Fibroblast of skin of left quadriceps (primary cell): ENCODE measurements at places on chromosomes 2 and 18.
A peak's percentile ranks its signal among the peaks of the same experiment; 100 is the strongest.

DNA sequence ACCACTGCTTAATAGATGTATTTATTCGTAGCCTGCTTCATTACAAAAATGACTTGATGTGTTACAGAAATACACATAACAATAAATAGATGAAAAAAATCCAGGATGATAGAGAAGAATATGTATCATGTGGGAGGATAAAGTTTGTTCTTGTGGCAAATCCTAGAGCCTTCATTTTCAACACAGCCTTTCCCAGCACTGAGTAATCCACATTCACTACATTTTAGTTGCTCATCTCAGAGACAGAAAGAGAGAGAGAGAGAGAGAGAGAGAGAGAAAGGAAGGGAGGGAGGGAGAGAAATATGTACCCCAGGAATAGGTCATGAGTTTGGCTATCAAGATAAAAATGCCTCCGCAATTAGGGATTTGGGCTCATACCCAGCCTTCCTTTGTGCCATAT lies 144.3 kb downstream of the RBMS1 start:
- no peak for DNase-seq

DNA sequence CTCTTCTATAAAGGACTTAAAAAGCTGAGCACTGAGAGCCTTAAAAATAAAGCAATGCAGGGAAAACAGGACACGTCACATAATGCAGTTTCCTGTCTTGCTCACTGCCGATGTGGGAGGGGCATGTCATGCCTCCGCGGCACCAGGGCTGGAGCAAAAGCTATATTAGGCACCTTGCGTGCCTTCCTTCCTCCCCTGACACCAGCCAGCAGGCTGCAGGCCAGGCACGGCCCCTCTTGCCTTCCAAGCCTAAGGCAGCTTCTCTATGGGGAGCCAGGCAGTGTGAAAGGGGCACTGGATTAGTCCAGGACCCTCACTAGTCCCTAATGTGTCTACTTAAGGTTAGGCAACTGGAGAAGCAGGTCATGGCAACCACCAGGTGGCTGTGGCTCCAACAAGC lies 26.3 kb downstream of the MRPL35 start:
- no peak for DNase-seq

DNA sequence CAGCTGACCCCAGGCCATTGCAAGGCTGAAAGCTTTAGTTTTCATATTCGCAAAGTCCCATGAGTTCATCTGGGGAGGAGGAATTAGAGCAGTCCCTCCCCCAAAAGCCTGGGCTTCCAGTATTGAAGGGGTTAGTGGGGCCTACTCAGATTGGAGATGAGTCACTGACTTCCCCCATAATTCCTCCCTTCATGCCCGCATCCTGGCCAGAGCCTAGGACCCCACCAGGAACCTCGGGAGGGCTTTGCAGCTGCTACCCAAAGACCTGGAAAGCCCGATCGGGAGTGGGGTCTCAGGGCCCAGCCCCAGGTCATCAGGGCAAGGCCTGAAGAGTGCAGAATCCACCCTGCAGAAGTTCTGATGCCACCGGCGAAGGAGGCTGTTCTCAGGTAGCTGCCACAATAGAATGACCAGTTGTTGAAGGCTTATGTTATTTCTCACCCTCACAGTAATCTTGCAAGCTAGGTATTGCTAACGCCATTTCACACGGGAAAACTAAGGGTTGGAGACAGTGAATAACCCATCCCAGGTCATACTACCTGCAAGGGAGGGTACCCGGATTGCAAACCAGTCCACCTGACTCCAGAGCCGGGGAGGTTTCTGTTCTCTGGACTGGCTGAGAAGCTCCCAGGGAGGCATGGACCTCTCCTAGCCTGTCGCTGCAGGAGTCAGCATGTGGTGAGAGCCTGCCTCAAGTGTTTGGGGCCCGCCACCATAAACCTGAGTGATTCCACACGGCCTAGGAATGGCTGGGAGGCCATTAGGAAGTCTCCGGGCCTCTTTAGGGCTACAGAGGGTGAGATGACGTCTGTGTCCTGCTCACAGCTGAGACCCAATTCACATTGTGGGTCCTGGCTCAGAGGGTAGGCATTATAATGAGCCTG lies 5.8 kb upstream of the ARID5A start:
- no peak for DNase-seq

GRCh38 chr2:222835143-222835822 lies 25.6 kb upstream of the ACSL3 start:
- no peak for DNase-seq

- no peak for DNase-seq
Observed at GRCh38 chr2:241489088-241489487, 19.3 kb downstream of the STK25 start.

GRCh38 chr2:97785818-97786217 lies 72.4 kb downstream of the ZAP70 start:
- DNase-seq: no peak

DNA sequence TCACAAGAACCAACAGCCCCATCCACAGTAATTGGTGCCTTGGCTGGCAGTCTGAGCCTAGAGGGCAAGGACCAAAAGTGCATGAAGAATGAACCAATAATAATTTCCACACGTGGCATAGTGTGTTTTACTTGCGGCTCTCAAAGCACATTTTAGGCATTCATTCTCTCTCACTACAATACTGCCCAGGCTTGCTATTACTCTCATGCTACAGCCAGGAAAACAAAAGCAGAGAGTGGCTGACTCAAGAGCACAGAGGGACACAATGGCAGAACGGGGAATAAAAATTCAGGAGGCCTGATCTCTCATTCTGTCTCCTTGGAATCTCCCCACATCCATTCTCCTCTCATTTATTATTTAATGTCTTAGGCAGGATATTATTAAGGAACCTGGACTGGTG lies 57.0 kb upstream of the NOL4 start:
- DNase-seq: no peak

DNA sequence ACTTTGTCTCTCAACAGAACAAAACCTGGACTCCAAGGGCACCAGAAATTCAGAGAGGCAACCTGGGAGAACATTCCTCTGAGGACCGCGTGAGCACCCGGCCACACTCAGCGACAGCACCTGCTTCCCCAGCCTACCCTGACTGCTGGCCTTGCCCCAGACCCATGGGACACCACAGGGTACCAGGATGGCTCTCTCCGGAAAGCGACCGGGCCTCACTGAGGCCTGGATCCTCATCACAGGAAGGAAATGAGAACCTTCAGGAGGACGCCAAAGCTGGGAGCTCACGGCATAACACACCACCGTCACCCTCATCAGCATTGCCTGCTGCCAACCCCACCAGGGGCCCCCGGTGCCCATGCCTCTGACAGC lies 38.9 kb downstream of the HS6ST1 start:
- no peak for DNase-seq

DNA sequence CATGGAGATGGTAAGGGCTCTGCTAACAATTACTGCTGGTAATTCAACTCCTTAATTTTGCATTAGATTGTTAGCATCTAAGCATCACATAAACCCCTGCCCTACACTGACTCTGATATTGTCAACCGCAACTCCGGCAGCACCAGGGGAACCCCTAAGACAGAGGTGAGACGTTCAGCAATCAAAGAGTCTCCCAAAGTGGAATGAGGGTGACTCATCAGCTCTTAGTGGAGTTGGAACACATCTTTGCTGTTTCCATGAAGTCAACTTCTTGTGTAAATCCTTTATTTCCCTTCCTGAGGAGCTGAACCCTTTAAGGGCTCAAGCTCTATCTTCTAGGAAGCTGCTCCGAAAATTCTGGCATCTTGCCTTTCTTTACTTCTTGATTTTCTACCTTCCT lies 52.1 kb downstream of the ABCG8 start:
- DNase-seq: no peak

GRCh38 chr2:85534881-85535280 lies 4.1 kb upstream of the MAT2A start:
- DNase-seq: no peak

DNA sequence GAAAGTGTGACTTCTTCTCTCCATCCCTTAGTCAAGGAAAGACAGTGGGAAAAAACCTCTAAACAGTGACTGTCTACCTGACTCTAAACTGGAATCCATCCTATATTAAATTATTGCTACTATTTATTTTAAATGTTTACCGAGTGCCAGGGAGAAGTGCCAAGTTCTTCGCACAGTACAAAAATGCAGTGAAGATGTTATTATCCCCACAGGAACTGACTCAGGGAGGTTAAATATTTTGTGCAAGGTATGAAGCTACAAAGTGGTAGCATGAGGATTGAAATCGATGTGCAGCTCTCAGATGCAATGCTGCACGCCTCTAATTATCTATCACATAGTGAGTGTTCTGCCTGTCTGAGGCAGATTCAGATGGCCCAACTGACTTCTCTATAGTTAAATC lies 91.1 kb downstream of the MEP1B start:
- no peak for DNase-seq

DNA sequence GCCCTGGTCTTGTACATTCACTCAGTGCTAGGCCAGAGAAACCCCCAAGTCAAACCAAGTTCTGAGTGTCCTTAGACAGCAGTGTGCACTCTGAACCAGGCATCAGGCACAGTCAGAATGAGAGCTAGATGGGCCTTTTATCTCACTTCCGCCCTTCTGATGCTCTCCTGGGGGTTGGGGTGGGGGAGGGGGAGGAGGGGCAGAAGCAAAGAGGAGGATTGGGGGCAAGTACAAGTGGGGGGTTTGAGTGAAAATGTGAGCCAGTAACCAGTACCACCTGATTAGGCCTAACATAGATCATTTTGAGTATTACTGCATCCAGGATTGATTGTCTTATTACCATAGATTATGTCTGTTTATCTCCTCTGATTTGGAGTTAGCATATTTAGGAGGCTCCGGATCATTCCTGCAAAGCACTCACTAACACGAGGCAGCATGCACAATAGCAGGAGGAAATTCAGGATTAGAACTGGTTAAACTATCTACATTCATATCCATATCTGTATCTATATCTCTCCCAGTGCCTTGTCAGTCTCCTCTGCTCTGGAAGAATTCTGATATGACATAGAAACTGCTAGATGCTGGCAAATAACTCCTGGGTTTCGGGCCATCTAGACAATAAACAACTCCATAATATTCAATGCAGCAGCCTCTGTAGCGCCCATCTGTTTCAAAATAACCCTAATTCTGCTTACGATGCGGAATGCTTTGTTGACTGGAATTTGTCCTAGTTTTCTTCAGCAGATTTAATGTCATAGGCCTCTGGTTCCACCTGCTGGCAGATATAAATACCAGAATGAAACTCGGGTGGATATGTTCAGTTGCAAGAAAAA lies 149.1 kb downstream of the RHBDD1 start:
- peak; percentile 64 for DNase-seq

DNA sequence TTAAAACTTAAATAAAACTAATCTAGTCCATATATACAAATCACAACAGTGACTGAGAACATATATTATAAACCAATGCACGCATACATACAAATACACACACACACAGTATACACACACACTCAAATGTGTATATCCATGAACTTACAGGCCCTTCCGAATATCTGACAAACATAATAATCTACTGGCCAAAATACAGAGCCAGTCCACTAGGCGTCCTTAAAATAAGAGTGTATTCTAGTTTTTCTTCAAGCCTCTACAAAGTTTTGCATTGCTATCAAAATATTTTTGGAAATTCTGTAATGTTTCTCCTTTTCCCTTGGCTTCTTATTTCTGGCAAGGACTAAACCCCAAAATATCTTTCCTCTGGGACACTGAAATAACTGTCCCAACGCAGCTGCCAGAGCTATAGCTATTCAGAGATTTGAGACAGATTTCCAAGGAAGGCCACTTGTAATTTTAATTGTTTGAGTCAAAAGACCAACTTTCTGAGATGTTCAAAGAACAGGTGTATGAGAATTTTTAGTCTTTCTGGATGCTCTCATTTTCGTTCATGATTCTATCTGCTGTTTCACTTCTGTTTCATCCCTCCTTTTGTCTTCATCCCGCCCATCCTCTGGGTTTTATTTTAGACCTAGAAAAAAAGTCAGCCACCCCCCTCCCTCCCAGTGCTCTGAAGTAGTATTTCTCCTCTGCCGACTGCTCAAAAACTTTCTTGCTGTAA lies 24.1 kb upstream of the SP3 start:
- no peak for DNase-seq

DNA sequence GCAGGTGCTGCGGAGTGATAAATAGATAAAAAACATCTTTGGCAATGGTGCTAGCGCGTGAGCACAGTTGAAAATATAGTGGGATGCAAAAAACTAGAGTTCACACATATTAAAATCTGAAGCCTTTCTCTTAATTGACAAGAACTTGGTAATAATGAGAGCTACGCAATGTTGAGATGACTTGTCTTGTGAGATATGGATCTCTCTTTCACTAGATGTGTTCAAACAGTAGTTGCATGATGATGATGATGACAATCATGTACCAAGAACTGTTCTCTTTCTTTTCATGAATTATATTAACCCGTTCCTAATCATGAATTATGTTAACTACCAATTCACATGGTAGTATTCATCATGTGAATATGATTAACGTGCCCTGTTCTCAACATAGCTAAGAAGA lies 81.1 kb downstream of the DYNAP start:
- no peak for DNase-seq

- DNase-seq: no peak
Observed at GRCh38 chr2:113755035-113755834, 1.2 kb downstream of the SLC35F5 start.

- peak; percentile 87 for DNase-seq
Observed at GRCh38 chr2:54570925-54571694, 115.0 kb downstream of the SPTBN1 start.

GRCh38 chr2:59974051-59974766 lies 579.2 kb downstream of the BCL11A start:
- DNase-seq: no peak

- DNase-seq: peak; percentile 64
Observed at GRCh38 chr2:213281156-213281555, 3.1 kb upstream of the SPAG16 start.

GRCh38 chr18:36534154-36534688 lies 236.7 kb downstream of the FHOD3 start:
- no peak for DNase-seq

GRCh38 chr2:33599943-33600192 lies 769 bp upstream of the FAM98A start:
- DNase-seq: no peak

GRCh38 chr2:223943561-223944008 lies 1.6 kb downstream of the WDFY1 start:
- DNase-seq: peak; percentile 30

DNA sequence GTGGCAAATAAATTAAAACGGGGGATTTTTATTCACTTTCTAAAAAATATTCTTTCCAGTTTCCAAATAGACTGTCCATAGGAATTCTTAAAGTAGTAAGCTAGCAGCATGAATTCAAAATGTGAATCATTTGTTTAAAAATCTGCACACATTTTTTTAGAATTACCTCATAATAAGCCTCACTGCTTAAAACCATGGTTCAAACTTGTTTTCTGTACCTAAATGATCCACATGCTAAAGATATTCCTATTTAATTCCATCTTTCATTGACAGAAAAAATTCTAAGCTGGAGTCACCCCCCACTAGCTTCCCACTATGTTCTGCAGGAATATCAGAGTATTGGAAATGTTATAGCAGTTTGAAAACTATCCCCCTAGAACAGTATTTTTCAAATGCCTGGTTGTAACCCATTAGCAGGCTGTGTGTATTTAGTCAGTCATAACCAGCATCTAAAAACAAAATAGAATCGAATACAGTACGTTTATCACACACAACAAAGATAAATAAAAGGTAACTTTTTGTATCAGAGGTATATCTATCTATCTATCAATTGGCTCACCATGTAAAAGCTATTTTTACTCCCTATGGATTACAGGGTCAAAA lies 11.2 kb upstream of the IKZF2 start:
- peak; percentile 23 for DNase-seq

- no peak for DNase-seq
Observed at GRCh38 chr18:3450799-3451182, 819 bp downstream of the TGIF1 start.
